ENCODE measurements at places on chromosomes 3 and 15. TPM values are rescaled to one million over a fixed set of nuclear protein-coding genes. Genes with fewer than 3 reads are reported as not detected.

The TP53BP1 gene
- total RNA-seq, result 44.7 TPM

The AEN gene
- 20.3 TPM for total RNA-seq

The PCLAF gene
- total RNA-seq, result 3.9 TPM

The SI gene
- not detected for total RNA-seq

The DOCK3 gene
- 0.60 TPM for total RNA-seq

The P2RY14 gene
- total RNA-seq, result 1.4 TPM

The APBA2 gene
- 33.1 TPM for total RNA-seq

The RYR3 gene
- total RNA-seq, result 5.9 TPM

The SIDT1 gene
- total RNA-seq, result 37.2 TPM

The GPR171 gene
- 40.4 TPM for total RNA-seq

DNA sequence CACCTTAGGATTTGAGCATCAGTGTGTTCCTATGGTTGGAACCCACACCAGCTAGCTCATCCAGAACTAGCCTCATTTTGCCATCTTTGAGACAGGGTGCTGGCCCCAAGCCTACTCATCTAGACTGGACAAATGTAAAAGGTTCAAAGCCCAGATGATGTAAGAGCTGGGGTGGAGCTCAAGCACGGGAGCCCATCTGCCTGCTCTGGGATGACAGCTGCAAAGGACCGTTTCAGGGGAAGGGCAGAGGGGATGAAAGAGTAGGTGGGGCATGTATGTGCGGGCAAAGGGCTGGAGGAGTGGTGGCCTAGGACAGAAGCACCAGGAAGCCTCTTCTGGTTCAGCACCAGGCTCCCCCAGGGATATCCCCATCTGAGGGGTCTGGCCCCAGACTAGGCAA lies 15.8 kb downstream of the CLK3 start:
- no peaks in the 10 kb centered on the region for H3K27me3 ChIP-seq
- H3K4me1 ChIP-seq, result peaks cover 34% of the 10 kb centered on the region
- no peak overlapping the region for H3K27ac ChIP-seq
- H3K4me3 ChIP-seq, result no peak overlapping the region
- peaks cover 86% of the 10 kb centered on the region for H3K36me3 ChIP-seq

GRCh38 chr3:178475062-178475461 lies 61.2 kb upstream of the KCNMB2 start:
- H3K36me3 ChIP-seq, result no peaks in the 10 kb centered on the region
- no peaks in the 10 kb centered on the region for H3K27me3 ChIP-seq
- no peak overlapping the region for H3K27ac ChIP-seq
- no peak overlapping the region for H3K4me3 ChIP-seq
- no peak for DNase-seq
- no peaks in the 10 kb centered on the region for H3K4me1 ChIP-seq

GRCh38 chr15:69896606-69897005 lies 201.1 kb downstream of the TLE3 start:
- H3K4me1 ChIP-seq, result no peaks in the 10 kb centered on the region
- no peak overlapping the region for H3K27ac ChIP-seq
- no peak overlapping the region for H3K4me3 ChIP-seq
- H3K36me3 ChIP-seq, result no peaks in the 10 kb centered on the region
- peaks cover 67% of the 10 kb centered on the region for H3K27me3 ChIP-seq

GRCh38 chr3:65381496-65382010 lies 657.2 kb downstream of the MAGI1 start:
- no peaks in the 10 kb centered on the region for H3K27me3 ChIP-seq
- no peaks in the 10 kb centered on the region for H3K4me1 ChIP-seq
- H3K27ac ChIP-seq, result no peak overlapping the region
- DNase-seq, result no peak
- no peaks in the 10 kb centered on the region for H3K36me3 ChIP-seq

GRCh38 chr15:100880139-100880896 lies 687 bp downstream of the ALDH1A3 start:
- H3K4me1 ChIP-seq, result peaks cover 23% of the 10 kb centered on the region
- no peaks in the 10 kb centered on the region for H3K36me3 ChIP-seq
- H3K27me3 ChIP-seq, result peaks cover 32% of the 10 kb centered on the region
- no peak for DNase-seq
- H3K27ac ChIP-seq, result no peak overlapping the region
- no peak overlapping the region for H3K4me3 ChIP-seq

DNA sequence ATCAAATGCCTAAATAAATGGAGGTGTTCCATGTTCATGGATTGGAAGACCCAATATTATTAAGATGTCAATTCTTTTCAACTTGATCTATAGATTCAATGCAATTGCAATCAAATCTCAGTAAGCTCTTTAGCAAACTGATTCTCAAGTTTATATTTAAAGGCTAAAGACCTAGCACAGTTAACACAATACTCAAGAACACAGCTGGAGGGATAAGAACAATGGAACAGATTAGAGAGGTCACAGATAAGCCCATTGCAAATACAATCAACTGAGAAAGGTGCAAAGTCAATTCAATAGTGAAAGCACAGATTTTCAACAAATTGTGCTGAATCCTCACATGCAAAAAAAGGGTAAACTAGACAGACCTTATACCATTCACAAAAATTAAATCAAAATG lies 198.9 kb downstream of the P3H2 start:
- no peak overlapping the region for H3K4me3 ChIP-seq
- no peak overlapping the region for H3K27ac ChIP-seq
- H3K27me3 ChIP-seq, result no peaks in the 10 kb centered on the region
- no peak for DNase-seq
- no peaks in the 10 kb centered on the region for H3K4me1 ChIP-seq

- H3K4me3 ChIP-seq, result no peak overlapping the region
- H3K27me3 ChIP-seq, result no peaks in the 10 kb centered on the region
- no peak for DNase-seq
- H3K36me3 ChIP-seq, result no peaks in the 10 kb centered on the region
- H3K4me1 ChIP-seq, result no peaks in the 10 kb centered on the region
These were observed 78.2 kb downstream of the NEDD4 start for GRCh38 chr15:55915221-55915620.

- H3K4me3 ChIP-seq, result no peak overlapping the region
- peaks cover 2% of the 10 kb centered on the region for H3K4me1 ChIP-seq
- H3K27ac ChIP-seq, result no peak overlapping the region
- H3K36me3 ChIP-seq, result no peaks in the 10 kb centered on the region
These were observed 23.9 kb upstream of the BCL2L10 start for GRCh38 chr15:52136442-52136980.

- no peak overlapping the region for H3K27ac ChIP-seq
- H3K27me3 ChIP-seq, result no peaks in the 10 kb centered on the region
- no peak for DNase-seq
- no peak overlapping the region for H3K4me3 ChIP-seq
These were observed 29.0 kb upstream of the ATP10A start for GRCh38 chr15:25892126-25892525.

DNA sequence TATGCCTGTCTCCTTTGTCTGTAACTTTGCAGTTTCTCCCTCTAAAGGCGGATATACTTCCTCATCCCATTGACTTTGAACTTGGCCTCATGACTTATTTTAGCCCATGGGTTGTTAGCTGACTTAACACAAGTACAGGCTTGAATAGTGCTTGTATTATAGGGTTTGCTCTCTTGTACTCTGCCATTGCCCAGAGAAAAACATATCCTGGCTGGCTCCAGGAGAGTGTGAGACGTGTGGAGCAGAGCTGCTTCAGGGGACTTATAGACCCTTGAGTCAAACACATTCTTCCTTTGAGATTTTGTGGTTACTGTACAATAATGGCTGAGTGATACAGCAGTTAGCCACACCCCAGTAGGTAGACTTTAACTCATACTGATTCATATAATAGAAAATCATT lies 124.0 kb downstream of the RAP2B start:
- H3K36me3 ChIP-seq, result no peaks in the 10 kb centered on the region
- no peak overlapping the region for H3K4me3 ChIP-seq
- no peak for DNase-seq
- H3K4me1 ChIP-seq, result peaks cover 43% of the 10 kb centered on the region
- peak overlapping the region; percentile 60 for H3K27ac ChIP-seq

DNA sequence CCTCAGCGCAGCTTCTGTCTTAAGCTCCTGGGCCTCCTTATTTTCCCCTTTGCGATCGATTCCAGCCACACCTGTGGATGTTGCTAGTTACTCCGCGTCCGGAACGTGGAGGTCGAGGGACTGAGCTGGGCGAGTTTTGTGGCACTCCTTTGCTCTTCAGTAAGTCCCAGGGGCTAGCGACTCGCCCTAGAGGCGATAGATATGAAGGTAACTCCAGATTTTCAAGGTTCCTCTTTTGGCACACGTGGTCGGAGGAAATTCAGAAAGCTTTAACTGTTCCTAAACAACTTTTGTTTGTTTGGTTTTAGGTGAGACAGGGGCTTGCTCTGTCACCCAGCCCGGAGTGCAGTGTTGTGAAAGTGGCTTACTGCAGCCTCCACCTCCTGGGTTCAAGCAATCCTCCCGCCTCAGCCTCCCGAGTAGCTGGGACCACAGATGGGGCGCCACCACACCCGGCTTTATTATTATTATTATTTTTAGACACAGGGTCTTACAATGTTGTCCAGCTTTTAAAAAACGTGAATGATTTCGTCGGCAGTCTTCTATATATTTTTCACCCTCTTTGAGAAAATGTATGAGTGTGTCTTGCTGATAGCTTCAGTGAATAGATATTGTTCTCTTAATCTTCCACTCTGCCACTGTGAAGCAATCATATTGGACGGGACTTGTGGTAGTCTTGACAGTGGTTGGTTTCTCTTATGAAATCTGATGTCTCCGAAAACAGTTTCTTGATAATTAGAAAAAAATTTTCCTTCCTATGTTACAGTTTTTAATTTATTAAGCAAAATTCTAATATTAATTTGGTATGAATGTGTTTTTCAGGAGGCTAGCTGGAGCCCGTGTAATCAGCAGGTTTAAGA lies 785 bp downstream of the MFSD1 start:
- no peaks in the 10 kb centered on the region for H3K36me3 ChIP-seq
- peak overlapping the region; percentile 80 for H3K4me3 ChIP-seq
- no peaks in the 10 kb centered on the region for H3K27me3 ChIP-seq
- H3K27ac ChIP-seq, result peak overlapping the region; percentile 91

- H3K4me3 ChIP-seq, result no peak overlapping the region
- no peak for DNase-seq
- H3K36me3 ChIP-seq, result no peaks in the 10 kb centered on the region
- H3K4me1 ChIP-seq, result no peaks in the 10 kb centered on the region
- no peak overlapping the region for H3K27ac ChIP-seq
These were observed 95.7 kb upstream of the CHRM5 start for GRCh38 chr15:33872416-33873106.

DNA sequence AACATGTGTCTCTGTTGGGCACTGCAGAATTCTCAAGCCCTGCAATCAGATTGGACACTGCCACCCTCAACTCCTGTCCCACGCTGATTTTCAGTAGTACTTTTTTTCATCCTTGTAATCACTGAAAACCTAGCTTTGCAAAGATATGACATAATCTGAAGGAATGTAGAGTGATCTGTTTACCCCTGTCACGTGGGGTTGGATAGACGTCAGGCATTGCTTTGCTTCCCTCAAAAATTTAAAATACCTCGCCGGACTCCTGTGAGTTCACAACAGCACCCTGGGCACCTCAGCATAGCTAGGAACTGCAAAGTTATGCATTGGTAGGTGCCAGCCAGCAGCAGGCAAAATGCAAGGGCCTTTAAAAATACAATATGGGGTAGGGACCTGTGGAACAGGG lies 71.1 kb upstream of the OXTR start:
- no peak overlapping the region for H3K27ac ChIP-seq
- H3K27me3 ChIP-seq, result no peaks in the 10 kb centered on the region
- H3K36me3 ChIP-seq, result no peaks in the 10 kb centered on the region
- H3K4me1 ChIP-seq, result no peaks in the 10 kb centered on the region
- H3K4me3 ChIP-seq, result no peak overlapping the region
- no peak for DNase-seq

GRCh38 chr3:123618768-123619484 lies 34.1 kb upstream of the HACD2 start:
- no peak overlapping the region for H3K27ac ChIP-seq
- no peak for DNase-seq
- peaks cover 13% of the 10 kb centered on the region for H3K4me1 ChIP-seq

DNA sequence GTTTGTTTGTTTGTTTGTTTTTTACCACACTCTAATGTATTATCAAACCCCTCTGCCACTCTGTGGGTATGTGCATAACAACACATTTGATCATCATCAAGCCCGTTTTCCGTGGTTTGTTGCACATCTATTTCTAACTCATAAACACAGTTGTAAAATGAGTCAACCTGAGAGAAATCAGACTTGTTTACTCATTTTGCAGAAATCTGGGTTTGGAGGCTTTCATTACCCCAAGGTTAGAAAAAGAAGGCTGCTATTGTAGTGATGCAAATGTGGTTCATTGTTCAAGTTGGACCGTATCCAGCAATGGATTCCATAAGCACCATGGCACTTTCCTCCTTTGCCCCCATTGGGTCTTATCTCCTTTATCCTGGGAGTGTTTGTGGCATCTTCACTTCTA lies 353.2 kb upstream of the SOX2 start:
- no peak for DNase-seq
- no peaks in the 10 kb centered on the region for H3K27me3 ChIP-seq
- H3K4me3 ChIP-seq, result no peak overlapping the region
- H3K36me3 ChIP-seq, result no peaks in the 10 kb centered on the region

GRCh38 chr3:144112437-144112836 lies 140.8 kb downstream of the DIPK2A start:
- no peaks in the 10 kb centered on the region for H3K36me3 ChIP-seq
- no peak overlapping the region for H3K27ac ChIP-seq
- no peak overlapping the region for H3K4me3 ChIP-seq
- DNase-seq, result no peak
- no peaks in the 10 kb centered on the region for H3K27me3 ChIP-seq

DNA sequence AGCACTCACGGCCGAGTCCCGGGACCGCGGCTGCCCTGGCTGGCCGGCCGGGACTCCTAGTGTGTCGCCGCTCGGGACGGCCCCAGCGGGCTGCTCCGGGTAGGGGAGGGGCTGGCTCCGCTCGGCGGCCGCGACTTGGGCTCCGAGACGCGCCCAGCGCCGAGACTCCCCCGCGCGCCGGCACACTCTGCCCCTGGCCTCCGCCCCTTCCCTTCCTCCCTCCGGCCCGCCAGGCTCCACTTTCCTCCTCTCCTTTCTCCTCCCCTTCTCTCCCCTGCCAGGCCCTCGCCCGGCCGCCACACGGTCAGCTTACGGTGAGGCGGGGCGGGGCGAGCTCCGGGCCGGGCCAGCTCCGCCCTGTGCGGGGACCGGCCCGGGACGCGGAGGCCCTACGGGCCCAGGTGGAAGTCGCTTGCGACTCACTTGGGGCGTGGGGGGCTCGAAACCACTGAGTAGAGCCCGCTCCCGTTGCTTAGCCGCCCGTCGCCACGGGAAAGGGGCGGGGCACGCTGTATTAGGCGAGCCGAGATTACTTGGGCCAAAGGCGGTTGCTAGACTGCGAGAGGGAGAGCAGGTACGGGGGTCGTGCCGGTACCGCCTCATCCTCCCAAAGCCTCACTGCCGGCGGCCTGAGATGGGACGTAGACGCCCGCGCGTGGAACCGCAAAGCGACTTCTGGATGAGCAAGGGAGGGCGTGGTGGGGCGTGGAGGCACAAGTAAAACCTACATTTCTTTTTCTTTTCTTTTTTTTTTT lies at the start of gene ITGB5:
ITGB5 (minus strand) TSS at position 189 of the 755 bp plus-strand sequence. CDS start 365 bp downstream, outside the sequence.
- H3K27ac ChIP-seq, result peak within 1 kb of the TSS; percentile 53
- H3K36me3 ChIP-seq, result no peaks in the 10 kb centered on the region
- DNase-seq, result peak; percentile 86
- peak within 1 kb of the TSS; percentile 61 for H3K4me3 ChIP-seq
- H3K4me1 ChIP-seq, result peaks cover 7% of the 10 kb centered on the region
- H3K27me3 ChIP-seq, result peaks cover 14% of the 10 kb centered on the region

GRCh38 chr3:106263011-106263410 lies 394.2 kb upstream of the CBLB start:
- no peak overlapping the region for H3K27ac ChIP-seq
- no peaks in the 10 kb centered on the region for H3K27me3 ChIP-seq
- H3K4me3 ChIP-seq, result no peak overlapping the region
- DNase-seq, result no peak
- H3K36me3 ChIP-seq, result no peaks in the 10 kb centered on the region

- no peaks in the 10 kb centered on the region for H3K27me3 ChIP-seq
- H3K4me3 ChIP-seq, result no peak overlapping the region
- DNase-seq, result no peak
- no peak overlapping the region for H3K27ac ChIP-seq
These were observed 41.3 kb upstream of the RARB start for GRCh38 chr3:25386686-25387255.

Data from spleen (tissue), 13 donors.